ENCODE measurements at places on chromosomes 11 and 22.

GRCh38 chr11:266676-267439 is 11.3 kb upstream of the NLRP6 start:
- no peak for DNase-seq

- no peak for DNase-seq
Measured at GRCh38 chr11:47359586-47359985, 7.1 kb upstream of the MYBPC3 start.

DNA sequence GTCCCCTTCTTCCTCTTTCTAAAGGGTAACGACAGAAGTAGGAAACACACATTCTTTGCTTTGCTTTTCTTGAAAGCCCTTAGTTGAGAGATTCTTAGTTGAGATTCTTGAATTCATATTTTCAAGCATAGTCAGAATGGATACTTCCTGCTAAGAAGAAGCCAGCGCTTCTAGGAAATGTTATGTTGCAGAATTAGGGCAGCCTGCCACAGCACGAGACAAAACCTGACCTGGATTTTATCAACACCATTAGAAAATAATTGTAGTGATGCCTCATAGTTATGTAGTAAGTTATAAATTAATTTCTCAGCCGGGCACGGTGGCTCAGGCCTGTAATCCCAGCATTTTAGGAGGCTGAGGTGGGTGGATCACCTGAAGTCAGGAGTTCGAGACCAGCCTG is 37.9 kb upstream of the NUP160 start:
- no peak for DNase-seq

DNA sequence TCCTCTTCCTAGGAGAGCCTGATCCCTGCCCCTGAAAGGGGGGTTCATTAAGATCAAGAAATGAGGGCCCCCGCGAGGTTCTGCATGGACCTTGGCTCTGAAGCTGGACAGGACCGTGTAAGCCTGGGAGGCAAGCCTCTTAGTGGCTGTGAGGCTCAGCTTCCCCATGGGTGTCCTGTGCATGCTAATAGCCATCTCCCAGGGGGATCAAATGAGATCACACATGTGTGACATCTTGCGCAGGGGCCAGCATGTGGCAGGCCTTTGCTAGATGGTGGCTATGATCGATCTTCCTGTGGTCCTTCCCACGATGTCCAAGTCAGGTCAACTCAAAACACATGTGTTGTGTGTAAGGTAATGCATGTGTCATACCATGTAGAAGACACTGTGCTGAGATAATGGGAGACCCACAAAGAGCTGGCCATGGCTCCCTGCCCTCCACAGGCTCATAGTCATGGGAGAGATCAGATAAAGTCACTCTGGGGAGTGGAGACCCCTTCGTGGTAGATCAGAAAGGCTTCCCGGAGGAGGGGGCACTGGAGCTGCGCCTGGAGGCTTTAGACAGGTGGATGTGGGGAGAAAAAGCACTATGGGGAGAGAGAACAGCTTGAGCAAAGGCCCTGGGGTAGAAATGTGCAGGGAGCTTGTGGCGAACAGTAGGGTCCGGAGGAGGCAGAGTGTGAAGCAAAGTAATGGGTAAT is 3.7 kb downstream of the RAC2 start:
- DNase-seq = no peak

DNA sequence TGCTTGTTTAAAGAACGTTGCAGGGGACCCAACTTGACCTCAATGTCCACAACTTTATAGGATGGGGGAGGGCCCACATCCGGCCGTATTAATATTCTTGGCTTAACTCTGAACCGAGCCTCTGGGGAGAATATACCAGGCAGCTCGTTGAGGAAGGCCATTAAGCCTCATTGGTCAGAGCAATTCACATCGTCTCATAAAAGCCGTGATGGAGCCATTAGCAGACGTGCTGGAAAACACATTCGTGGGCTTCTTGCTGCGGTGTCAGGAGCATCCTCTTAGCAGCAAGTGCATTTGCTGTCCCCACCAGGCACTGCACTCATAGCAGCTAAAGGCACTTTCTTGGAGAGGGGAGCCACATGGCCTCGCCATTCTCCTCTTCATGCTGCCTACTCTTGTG is 14.9 kb downstream of the DSCAML1 start:
- DNase-seq = no peak

DNA sequence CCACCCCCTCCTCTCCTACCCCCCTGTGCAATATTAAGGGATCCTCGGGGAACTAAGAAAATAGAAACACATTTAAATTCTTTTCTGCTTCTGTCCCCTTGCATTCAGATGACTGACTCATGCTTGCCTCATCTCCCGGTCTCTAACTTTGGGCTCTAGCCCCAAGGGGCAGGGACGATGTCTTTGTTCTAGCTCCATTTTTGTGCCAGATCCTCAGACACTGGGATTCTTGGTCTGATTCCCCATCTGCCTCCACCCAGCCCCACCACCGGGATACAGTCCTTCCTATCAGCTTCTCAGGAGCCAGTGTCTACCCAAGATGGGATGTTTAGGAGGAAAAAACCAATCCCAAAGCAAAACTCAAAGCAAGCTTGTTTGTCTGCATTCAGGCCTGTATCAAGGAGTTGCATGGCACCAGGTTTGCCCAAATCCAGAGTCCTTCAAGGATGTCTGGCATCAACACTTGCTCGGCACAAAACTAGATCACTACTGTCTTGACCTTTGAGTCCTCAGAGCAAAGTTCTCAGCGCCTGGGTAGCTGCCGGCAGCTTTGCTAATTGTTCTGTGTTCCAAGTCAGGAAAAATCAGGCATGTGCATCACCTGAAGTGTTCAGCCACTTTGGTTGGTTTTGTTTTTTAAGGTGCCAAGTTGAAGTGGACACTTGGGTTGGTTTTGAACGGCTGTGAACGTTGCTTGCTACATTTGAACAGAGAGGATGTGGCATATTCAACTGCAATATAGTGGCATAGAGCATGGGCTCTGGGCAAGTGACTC is 212.8 kb downstream of the DSCAML1 start:
- no peak for DNase-seq

DNA sequence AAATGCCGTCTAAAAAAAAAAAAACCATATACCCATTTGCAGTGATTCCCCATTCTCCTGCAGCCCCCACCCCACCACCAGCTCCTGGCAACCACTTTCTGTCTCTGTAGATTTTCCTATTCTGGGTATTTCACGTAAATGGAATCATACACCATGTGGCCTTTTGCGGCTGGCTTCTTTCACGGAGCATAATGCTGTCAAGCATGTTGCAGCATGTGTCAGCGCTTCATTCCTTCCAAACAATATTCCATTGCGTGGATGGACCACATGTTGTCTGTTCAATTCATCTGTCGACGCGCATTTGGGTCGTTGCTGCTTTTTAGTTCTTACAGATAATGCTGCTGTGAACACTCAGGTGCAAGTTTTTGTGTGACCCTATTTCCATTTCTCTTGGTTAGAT is 14.8 kb upstream of the EMID1 start:
- DNase-seq = no peak

- no peak for DNase-seq
Measured at GRCh38 chr22:49112661-49113626, 714.7 kb downstream of the BRD1 start.

DNA sequence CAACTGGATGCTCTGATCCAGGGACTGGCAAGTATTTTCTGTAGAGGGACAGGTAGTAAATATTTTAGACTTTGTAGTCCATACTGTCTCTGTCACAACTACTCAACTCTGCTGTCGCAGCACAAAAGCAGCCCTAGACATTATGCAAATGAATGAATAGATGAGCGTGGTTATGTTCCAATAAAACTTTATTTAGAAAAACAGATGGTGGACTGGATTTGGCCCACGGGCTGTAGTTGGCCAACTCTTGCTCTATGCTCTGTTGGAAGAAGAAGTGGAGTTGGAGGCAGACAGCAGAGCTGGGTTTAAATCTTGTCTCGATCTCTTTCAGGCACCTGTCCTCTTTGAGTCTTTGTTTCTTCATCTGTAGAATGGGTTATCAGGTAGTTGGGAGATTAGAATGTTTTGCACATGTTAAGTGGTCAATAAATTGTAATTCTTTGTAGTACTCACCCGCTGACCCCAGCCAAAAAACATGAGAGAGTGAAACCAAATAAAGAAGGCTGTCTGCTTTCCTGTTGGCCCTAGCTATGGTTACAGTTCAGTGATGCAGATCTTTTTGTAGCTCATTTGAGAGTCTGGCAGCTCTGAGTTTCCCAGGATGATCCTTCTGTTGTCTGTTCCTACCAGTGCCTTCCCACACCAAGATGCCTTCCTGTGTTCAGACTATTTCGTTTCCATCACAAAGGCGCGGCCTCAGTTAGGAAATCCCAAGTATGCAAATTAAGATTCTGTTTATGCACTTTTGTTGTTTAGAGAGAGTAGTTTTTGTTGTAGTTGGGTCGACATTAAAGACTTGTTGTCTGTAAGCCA is 198.1 kb upstream of the SEZ6L start:
- DNase-seq = no peak

DNA sequence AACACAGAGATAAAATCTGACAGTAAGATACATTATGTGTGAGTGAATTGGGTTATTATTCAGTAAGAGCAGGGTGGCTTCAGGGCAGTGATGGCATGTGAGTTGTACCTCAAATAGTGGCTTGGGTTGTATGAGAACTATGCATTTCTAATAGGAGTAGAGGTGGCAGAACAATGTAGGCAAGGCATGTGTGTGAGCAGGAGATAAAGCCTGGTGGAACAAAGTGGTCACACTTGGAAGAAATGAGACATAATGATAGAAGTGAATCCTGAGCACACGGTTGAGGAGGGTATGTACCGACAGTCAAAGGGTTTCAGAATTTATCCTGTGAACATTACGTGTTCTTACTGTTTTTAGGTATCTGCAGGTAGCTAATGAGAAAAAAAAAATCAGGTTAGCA is 159.3 kb downstream of the CASP12 start:
- no peak for DNase-seq

GRCh38 chr11:124071623-124071948 is 30.5 kb upstream of the OR10G7 start:
- no peak for DNase-seq

- DNase-seq = no peak
Measured at GRCh38 chr11:20248121-20248772, 88.0 kb upstream of the DBX1 start.

GRCh38 chr22:32967386-32968101 is 90.6 kb downstream of the SYN3 start:
- DNase-seq = no peak

GRCh38 chr11:99368583-99368982 is 347.8 kb downstream of the CNTN5 start:
- no peak for DNase-seq

DNA sequence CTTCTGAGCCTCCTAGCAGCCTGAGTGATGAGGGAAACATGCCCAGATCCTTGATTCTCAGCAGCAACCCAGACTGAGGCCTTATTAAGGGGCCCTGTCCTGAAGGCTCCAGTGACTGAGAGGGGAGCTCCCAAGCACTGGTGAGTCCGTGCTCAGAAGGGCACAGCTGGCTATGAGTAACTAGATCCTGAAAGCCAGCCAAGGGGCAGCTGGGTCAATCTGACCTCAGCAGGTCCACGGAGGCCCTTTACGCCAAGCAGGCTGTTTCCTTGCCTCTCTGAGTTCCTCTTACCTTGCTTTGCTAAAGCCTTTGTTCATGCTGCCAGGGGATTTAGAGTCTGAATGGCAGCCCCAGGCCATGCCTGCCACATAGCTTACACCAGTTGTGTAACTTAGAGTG is 19.3 kb upstream of the MIEF1 start:
- no peak for DNase-seq

- DNase-seq = no peak
Measured at GRCh38 chr11:63884196-63884932, 32.6 kb downstream of the RCOR2 start.

DNA sequence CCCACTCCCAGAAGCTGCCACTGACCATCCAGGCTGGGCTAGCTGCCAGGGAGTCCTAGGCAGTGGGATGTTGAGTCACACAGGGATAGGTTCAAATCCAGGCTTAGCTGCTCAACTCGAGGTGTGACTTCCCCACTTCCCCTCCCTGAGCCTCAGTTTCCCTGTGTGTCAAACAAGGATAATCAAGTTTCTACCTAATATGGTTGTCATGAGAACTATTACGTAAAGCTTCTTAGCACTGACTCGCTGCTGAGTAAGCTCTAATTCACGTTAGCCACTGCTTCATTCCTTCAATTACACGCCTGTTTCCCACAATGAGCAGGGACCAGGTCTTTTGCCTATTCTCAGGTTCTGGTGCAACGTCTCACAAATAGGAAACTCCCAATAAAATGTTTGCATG is 67.7 kb downstream of the SEZ6L start:
- DNase-seq = no peak

GRCh38 chr11:19890308-19890707 is 177.7 kb downstream of the NAV2 start:
- DNase-seq = no peak

GRCh38 chr11:12640926-12641849 is 33.0 kb upstream of the TEAD1 start:
- DNase-seq = no peak

- no peak for DNase-seq
Measured at GRCh38 chr22:30023099-30023660, 57.1 kb upstream of the HORMAD2 start.

DNA sequence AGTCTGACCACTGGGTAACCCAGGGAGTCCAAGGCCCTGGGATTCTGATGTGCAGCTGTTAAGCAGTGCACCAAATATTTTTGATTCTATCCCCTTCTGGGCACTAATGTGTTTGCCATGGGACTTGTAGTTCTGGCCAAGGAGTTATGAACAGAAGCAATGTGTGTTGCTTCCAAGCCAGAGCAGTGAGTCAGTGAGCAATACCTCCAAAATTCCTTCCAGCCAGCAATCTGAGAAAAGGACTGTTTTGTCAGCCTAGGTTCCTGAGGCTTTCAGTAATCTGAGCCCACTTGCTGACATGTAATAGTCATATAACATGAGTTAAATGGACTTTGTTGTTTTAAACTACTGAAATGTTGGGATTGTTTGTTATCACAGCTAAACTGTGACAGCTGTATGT is 311.4 kb downstream of the NELL1 start:
- no peak for DNase-seq

GRCh38 chr11:63919267-63920125 is 2.5 kb upstream of the RCOR2 start:
- DNase-seq = no peak

- no peak for DNase-seq
Measured at GRCh38 chr11:82521427-82521826, 212.2 kb downstream of the FAM181B start.

GRCh38 chr11:130404727-130405126 is 23.7 kb downstream of the ADAMTS8 start:
- no peak for DNase-seq

GRCh38 chr11:3703383-3703782 is 32.2 kb upstream of the CHRNA10 start:
- DNase-seq = no peak
